ENCODE measurements at places on chromosomes 5 and 9.

DNA sequence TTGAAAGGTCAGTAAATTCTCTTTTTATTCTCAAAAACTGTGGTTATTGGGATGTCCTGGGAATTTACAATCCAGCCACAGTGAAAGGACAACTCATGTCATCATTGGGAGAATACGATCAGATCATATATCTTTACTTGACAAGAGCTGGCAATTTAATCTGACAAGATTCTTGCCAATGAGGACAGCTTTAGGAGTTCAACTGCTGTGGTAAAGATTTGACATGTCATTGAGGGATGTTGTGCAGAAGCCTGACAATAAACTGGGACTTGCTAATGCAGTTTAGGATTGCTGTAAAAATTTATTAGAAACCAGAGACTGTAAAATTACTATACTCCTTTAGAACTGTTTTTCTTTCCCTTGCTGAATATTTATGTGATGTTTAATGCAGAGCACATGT is 1131.0 kb downstream of the MAT2B start:
- DNase-seq, result no peak

DNA sequence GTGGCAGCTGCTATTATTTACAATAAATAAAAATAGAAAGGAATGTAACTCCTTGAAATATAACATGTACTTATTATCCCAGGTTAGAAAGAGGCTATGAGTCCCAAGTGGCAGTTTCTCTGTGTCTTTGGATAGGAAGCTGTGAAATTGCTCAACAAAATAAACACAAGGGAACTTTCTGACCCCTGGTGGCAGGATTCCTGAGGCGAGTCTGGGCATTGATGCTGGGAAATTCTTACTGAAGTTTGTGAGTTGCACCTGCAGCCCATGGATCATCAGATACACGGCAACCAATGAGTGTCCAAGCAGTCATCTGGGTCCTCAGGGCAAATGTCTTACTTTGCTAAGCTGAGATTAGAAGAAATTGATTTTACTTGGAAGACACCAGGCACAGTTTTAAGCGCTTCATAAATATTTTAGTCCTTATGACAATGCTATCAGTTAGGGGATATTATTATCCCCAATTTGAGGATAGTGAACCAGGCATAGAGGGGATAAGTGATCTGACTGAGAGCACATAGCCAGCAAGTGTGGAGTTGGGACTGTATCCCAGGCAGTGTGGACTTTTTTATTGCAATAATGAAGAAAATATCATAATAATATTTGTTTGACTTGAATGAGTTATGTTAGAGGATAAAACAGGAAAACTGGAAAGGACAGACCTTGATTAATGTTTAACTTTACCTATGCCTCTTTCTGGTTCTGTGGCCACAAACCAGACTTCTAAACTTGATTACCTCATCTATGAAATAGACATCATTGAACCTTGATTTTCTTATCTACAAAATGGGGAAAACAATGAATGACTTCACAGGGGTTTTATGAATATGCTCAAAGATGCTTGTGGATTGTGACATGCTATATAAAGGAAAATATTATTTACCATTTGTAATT is 265.5 kb upstream of the ADAMTSL1 start:
- peak; percentile 28 for DNase-seq

DNA sequence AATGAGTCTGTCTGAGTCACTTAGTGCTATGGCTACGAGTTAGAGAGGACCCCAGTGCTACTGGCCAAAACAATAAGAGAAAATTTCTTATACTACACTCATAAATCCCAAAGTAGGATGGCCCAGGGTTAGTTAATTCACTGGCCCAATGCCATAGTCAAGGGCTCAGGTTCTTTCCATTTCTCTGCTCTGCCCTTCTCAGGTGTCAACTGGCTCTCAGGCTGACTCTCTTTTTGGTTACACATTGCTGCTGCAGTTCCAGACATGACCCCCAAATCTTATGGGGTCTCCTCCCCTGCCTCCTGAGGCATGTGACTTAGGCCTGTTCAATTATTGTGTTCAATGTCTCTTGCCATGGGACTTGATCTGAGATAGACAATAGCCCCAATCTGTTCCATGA is 70.4 kb downstream of the ARHGEF37 start:
- no peak for DNase-seq

GRCh38 chr5:96146675-96147074 is 185.0 kb upstream of the ELL2 start:
- DNase-seq, result peak; percentile 90

DNA sequence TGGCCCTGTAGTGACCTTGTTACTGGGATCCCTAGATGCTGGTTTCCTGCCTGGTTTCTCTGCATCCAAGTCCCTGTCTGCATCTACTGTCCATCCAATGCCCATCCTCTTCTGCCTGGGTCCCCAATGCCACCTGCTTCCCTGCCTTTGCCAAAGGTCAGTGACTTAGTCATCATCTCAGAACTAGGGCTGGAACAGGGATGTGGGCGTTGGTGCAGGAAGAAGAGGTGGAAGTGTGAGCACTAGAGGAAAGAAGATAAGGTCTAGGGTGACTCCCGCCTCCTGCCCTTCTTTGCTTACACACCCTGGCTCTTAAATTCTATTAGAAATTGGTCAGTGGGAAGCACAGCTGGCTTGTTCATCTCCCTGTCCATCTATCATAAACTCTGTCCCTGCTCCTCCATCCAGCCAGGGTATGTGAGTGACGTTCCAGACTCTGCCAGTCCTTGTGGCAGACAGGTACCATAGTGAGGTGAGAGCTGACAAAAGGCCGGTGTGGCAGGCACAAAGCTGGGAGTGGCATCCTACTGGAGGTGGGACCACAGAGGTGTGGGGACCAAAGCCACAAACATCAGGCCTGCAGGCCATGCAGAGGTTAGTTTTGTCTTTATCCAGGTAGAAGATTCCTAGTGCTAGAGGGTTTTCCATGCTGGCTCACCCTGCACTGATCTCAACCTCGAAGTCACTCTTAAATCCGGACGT is 9.2 kb downstream of the PTPN3 start:
- no peak for DNase-seq

- peak; percentile 87 for DNase-seq
Measured at GRCh38 chr9:137605121-137606004, at the start of gene ARRDC1. TSS of gene ARRDC1 (plus strand) at chr9:137605686. CDS start at chr9:137605718, 32 bp downstream.

DNA sequence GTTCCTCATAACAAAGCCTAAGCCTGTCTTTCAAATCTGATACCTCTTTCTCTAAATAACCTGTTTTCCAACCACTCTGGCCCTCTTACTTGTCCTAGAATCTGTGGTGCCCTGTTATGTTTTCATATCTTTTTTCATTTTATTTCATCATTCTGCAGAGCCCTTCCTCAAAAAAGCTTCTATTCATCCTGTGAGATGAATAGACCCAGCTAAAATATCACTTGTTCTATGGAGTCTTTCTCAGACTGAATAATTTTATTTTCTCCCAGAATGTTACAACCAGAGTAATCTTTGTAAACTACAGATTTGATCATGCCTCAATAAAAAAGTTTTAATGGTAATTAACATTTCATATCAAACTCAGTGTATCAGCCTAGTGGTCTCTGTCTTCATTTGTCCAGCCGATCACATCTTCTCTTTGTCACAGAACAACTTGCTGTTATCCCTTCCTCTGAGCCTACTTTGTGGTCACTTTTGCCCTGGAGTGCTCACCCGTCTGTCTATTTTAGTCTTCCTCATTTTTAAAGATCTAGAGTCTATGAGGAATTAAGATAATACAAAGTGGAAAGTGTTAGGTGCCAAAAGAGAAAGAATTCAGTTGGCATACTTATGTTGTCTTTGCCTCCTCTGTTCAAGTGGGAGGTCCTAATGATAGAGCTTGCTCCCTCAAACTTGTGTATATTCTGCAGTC is 77.8 kb downstream of the ZCCHC7 start:
- DNase-seq, result no peak

GRCh38 chr9:131747352-131747751 is 7.5 kb upstream of the RAPGEF1 start:
- peak; percentile 42 for DNase-seq

DNA sequence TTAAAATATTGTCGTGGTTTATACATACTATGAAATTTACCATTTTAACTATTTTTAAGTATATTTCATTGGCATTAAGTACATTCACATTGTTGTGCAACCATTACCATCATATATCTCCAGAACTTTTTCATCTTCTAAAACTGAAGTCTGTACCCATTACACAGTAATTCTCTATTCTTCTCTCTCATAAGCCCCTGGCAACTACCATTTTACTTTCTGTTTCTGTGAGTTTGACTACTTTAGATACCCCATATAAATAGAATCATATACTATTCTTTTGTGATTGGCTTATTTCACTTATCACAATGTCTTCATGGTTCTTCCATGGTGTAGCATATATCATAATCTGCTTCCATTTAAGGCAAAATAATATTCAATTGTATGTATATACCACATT is 30.3 kb downstream of the NDUFS4 start:
- DNase-seq, result no peak
